ENCODE measurements at places on chromosomes 1 and 21. TPM values are rescaled to one million over a fixed set of nuclear protein-coding genes. Genes with fewer than 3 reads are reported as not detected.

Gene ADGRL2
- 104 TPM for total RNA-seq

DNA sequence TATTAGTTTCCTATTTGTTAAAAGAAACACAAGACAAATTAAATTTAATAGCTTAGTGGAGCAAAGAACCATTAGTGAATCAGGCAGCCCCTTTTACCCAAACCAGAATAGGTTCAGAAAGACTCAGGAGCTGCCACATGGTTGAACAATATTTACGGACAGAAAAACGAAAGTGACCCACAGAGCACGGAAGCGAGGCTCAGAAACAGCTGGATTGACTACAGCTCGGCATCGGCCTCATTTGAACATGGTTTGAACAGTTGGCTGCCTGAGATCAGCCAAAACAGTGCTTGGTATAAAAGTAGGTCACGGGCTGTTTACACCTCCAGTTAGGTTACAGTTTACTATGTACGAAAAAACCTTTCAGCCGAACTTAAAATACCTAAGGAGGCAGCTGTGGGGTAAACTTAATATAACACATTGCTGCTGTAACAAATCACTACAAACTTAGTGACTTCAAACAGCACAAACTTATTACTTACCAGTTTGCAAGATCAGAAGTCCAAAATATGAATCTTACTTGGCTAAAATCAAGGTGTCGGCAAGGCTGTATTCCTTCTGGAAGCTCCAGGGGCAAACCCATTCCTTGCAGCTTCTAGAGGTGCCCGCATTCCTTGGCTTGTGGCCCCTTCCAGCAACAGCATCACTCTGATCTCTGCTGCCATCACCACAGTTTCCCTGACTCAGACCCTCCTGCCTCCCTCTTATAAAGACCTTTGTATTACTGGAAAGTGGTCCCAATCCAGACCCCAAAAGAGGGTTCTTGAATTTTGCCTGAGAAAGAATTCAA, 11.8 kb downstream of the PADI4 start:
- DNase-seq, result no peak

DNA sequence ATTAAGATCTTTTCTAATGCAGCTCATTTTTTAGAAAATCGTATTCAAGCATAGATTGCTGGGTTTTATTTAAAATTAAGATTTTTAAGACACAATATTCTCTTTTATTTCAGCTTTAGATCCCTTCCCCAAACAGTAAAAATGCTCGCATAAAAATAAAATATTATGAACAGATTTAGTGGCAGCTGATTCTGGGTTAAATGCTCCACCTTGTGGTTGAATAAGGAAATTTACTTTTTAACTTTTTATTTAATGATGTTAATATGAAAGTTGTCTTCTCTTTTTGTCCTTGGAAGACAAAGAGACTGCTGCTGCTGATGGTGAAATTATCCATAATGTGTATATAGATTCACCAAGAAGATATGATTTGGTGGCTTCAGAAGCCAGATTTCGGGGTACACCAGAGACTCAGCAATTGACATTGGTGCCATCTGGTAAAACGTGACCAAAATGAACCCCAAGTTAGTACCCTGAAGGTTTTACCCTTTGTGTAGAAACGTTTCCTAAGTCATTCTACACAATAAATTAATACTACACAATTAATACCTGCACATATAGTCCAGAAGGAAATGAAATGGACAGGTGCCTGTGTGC, 128.0 kb downstream of the ADAMTS1 start:
- no peak for DNase-seq

Gene PLEKHN1
- 2.1 TPM for total RNA-seq

DNA sequence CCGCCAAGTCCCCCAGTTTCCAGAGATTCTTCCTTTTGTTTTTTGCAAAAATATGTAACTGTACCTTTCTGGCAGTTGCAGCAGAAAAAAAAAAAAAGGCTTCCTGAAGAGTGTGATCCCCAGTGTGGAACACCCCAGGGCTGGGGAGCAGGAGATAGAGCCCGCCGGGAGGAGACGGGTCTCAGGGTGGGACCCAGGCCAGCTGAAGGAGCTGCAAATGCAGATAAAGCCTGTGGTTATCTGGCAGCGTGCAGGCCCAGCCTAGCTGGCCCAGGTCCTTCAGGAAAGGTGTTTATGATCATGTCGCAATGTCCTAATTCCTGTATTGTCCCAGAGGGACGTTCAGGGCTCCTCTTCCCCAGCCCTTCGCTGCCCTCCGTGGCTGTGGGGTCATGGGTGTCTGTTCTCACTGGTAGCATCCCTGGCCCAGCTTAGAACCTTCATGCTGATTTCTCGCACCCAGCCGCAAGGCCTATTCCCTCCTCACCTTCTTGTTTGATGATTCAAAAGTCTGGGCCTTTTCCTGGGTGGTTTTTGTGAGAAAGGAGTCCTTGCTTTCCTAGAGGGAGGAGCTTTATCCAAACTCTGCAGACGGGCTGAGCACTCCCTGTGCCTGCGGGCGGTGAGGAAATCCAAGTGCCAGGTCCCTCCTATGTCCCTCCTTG, 26.2 kb downstream of the RNF187 start:
- no peak for DNase-seq

DNA sequence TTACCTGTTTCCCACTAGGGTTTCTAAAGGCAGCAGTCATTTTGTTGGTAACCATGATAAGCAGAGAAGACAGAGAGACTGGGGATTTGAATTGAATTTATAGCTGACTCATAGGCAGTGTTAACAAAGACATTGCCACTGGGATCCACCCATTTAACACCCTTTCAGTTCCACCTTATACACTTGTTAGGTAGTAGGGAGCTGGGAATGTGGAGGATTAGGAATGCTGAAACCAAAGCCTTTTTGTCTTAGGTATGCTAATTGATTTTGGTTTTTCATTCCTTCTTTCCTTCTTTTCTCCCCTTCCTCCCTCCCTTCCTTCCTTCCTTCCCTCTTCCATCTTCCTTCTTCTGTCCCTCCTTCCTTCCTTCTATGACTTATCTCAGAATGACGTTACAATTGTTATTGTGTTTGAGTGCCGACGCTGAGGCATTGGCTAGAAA, 7.5 kb upstream of the EVI5 start:
- DNase-seq, result no peak

Gene GREM2
- total RNA-seq, result 0.64 TPM

Gene LRRC38
- 0.17 TPM for total RNA-seq

Gene SPATA6
- total RNA-seq, result 19.5 TPM

- DNase-seq, result no peak
Observed at GRCh38 chr1:82927753-82928152, 1071.2 kb downstream of the TTLL7 start.

Gene AMPD1
- not detected for total RNA-seq

Gene TACSTD2
- 112 TPM for total RNA-seq

DNA sequence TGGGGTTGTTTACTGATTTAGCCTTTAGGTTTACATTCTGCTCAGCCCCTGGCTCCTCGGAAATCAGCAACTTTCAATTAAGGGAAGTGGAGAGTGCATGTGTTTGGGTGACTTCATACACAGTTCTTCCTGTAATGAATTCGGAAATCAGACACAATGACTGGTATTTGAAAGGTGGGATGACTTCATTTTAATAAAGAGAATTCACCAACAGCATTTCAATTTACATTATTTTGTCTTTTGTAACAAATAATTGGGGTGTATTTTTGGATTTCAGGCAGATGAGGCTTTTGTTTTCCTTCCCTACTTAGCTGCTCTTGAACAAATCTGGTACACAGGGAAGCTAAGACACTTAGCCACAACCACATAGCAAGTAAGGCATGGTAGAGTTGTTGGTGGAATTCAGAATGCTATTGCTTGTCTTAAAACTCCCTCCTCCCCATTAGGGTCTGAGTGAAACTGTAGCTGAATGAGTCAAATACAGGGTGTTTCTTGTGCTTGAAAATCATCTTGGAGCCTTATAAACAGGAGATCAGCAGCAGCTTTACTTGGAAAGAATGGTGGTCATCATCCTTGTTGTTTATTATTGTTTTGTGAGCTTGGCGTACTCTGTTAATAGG, 917 bp downstream of the STX12 start:
- no peak for DNase-seq

Gene LRRC71
- 0.26 TPM for total RNA-seq

- no peak for DNase-seq
Observed at GRCh38 chr1:112524251-112524650, 15.5 kb downstream of the WNT2B start.

GRCh38 chr1:8797216-8797615, 20.2 kb downstream of the RERE start:
- DNase-seq, result no peak

DNA sequence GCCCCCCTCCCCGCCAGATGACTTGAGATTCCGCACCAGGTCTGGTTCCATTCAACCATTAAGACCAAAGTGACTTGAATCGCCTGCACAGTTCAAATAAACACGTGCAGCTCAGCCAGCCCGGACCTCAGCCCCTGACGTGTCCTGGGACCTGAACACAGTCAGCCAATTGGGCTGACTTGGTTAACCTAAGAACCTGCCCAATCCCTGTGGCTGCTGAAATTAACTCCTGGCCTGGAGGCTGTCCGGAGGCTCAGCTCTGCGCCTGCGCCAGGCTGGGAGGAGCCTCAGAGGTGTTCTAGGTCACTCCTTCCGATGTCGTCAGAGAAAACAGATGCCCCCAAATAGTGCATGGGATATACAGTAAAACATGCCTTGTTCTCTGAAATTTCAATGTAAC, 73.4 kb downstream of the SCCPDH start:
- no peak for DNase-seq

GRCh38 chr1:243432136-243432535, 176.3 kb downstream of the SDCCAG8 start:
- no peak for DNase-seq

DNA sequence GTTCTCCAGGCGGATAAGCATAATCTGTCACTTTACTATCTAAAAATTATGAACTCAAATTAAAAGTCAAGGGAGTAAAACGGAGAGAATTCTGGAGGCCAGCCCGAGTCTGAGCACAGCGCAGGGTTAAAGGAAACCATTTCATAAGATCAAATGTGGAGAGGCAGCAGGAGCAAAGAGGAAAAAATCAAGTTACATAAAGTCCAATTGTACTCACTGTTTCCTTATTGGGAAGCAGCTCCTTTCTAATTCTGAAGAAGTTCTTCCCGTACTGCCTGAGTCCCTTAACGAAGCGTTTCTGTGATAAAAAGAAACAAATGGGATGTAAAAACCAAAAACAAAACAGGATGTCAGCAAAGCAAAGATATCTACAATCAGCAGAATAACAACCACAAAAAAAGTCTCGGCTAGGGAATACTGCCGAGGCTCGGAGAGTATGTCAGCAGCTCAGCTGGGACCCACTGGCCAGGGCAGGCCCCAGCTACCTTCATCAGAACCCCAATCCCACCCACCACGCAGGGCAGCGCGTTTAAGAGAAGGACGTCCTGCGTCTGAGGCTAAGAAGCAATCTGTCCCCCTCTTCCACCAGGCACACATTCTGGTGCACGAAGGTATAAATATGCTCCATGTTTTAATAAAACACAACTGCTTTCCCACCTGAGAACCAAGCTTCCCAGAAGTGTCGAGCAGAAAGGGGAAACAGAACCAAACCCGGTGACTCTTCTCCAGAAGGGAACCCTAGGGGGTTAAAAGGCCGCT, 104.8 kb downstream of the SLC45A1 start:
- no peak for DNase-seq

Gene DHCR24
- total RNA-seq, result 749 TPM

Gene TNNT2
- 6.4 TPM for total RNA-seq

DNA sequence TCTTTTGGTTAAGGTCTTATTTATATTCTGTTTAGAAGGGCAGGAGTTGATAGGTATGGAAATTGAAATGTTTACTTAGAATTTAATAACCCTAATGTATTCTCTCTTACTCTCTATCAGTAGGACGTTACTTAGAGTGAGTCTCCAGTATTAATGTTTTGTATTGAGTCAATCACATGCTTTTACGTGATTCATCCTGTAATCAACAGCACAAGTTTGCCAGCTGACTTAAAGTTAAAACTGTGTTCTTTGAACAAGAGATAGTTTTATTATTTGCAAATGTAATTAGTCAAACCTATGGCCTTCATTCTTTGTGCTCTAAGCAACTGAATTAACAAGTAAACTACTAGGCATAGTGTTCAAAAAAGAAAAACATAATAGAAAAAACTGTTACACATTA, 57.3 kb downstream of the PKN2 start:
- no peak for DNase-seq

Gene HHAT
- 4.3 TPM for total RNA-seq

DNA sequence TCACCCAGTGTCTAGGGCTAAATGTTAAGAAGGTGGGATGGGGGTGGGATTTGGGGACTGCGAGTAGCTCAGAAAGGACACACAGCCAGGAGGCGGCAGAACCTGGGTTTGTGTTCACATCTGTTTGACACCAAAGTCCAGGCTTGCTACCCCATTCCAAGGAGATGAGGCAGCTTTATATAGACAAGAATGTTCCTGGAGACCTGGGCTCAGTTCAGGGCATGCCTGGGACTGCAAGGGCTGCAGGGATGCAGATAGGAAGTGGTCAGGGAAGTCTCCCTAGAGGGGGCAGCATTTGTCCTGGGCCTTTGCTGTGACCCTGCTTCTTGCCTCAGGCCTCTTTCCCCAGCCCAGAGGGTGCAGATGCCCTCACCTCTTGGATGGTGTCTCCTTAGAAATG, 16.3 kb downstream of the PADI3 start:
- no peak for DNase-seq

DNA sequence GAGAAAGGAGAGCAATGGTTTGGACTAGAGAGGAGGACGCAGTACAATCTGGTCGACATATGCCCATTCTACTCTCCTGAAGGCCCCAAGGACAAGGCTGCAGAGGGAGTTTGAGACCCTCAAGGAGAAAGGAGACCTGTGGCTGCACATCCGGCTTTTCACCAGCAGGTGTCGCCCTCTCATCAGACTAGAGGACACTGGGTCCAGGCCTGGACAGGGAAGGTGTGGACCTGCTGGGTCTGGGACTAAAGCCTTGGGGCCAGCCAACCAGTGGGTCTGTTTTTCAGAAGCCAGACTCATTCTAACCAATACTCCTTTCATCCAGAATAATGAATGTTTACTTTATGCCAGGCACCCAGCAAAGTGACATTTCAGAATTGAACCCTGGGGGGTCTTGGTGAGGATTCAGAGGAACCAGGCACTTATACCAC, 5.0 kb downstream of the SRARP start:
- peak; percentile 88 for DNase-seq

DNA sequence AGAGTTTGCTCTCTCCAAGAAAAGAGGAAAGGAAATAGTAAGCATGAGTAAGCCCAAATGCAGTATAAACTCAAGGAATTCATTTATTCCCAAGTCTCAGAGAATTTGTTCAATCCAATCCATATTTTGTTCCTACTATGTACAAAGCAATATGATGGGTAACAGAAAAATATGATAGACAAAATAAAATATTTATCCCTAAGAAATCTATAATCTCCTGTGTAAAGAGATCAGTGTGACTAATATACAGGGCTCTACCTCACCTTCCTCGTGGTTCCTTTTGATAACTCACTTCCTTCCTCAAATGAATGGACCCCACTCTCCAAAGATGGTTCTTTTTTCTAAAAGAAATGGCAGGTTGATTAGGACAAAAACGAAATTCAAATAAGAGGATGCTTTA, 7.6 kb downstream of the CLSPN start:
- no peak for DNase-seq

DNA sequence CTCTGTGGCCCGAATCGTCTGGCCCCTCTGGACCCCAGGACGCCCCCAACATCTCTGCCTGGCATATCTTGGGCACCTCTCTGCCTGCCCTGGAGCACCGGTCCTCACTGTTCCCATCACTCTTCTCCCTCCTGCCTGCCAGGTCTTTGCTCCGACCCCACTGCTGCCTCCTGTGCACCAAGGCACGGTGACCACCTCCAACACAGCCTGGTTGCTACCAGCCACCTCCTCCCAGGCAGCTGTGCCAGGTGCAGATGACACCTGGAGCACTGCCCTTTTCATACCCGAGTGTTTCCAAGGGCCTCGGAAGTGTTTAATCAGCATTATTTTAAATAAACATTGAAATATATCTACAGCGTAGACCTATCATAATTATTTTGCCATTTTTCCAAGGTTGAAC, 31.3 kb downstream of the PKNOX1 start:
- DNase-seq, result no peak

- no peak for DNase-seq
Observed at GRCh38 chr1:76503736-76504135, 363.5 kb upstream of the ST6GALNAC5 start.
